RPMI8226 (cell line): ENCODE measurements at places on chromosomes 6 and 20.

DNA sequence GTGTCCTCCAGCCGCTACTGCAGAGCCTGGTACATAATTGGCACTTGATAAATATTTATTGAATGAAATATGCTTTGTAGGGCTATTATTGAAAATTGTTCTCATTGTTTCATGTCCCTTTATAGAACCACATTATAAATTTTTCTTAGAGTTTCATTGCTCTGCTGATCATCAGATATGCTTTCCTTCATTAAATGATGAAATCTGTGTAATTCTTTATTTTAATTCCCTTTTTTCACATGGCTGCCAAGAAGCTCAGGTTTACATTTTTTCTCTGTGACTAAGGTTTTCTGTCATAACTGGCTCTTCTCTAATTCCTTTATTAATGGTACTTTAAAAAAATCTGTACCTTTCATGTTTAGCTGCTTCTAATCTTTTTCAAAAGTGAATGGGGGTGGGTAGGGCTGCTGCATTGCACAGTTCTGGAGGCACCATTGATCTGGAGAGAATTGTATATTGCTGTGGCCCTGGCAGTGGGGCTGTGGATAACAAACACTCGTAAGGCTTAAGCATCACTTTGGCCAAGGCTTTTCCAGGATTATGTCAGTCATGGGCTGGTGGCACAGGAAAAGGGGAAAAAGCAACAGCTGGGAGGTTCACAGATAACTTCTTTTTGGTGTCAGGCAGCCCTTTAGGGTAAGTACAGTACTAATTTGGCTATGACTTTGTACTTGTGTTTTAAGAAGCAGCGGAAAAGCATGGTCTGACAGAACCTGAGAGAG lies 43.8 kb downstream of the ARFGEF2 start:
- no peak for DNase-seq

GRCh38 chr6:45850378-45851033 lies 165.2 kb downstream of the CLIC5 start:
- no peak for DNase-seq

- DNase-seq, result no peak
Observed at GRCh38 chr6:142953373-142954273, 8.6 kb upstream of the HIVEP2 start.

- peak; percentile 71 for DNase-seq
Observed at GRCh38 chr20:25399037-25399430, 8.4 kb upstream of the ABHD12 start.

DNA sequence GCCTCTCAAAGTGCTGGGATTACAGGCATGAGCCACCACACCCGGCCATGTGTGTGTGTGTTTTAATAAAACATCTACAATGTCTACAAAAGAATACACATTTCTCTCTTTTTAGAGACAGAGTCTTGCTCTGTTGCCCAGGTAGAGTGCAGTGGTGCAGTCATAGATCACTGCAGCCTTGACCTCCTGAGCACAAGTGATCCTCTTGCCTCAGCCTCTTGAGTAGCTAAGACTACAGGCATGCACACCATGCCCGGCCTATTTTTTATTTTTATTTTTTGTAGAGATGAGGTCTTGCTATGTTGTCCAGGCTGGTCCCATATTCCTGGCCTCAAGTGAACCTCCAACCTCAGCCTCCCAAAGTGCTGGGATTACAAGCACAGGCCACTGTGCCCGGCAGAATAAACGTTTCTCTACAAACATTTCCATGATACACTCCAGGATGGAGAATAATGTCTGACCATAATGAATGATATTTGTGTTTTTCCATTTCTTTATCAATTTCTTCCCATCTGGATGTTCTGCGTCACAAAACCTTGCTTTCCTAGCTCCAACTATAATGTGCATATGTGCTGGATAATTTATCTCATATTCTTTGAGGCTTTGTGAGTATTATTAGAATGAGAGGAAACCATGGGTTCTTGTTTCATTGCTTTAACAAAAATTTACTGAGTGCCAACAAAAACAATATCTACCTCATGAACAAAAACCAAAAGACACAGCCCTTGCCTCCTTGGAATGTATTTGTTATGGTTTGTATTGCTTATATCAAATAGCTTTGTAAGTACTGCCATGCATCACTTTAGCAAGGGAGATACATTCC lies 28.6 kb upstream of the CCN2 start:
- no peak for DNase-seq

GRCh38 chr20:56430461-56430860 lies 18.4 kb downstream of the CASS4 start:
- DNase-seq, result no peak

DNA sequence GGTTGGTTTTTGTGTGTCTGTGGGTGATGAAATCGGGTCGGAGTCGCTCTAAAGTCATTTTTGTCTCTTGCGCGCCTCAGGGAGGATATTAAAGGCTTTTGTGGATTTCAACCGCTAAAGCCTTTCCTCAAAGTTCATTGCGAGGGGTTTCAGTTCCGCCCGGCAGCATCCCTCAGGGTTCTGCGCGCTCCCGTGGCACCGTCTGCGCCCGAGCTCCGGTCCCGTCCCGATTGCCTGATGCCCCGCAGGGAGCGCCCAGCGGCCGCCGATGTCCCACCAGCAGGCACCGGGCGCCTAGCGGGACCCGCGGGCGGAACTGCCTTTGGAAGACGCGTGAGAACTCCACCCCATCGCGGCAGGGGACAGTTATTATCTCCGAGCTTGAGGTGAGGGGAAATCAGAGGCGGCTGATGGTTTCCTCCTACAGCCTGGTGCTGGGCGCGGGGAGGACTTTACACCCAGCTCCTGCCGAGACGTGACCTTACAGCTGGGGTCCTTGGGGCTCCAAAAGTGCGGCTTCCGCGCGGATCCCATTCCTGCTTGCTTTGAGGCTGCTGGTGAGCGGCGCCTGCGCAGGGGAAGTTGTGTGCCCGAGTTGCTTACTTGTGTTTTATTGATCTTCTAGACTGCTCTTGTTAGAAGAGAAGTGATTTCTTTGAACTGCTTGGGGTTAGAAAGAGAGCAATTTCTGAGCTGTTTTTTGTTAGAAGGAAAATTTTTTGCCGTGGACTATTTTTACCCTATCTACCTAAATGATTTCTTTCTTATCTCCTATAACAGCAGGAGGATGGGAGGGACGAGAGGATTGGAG lies 27.1 kb downstream of the ULBP1 start:
- DNase-seq, result peak; percentile 57

DNA sequence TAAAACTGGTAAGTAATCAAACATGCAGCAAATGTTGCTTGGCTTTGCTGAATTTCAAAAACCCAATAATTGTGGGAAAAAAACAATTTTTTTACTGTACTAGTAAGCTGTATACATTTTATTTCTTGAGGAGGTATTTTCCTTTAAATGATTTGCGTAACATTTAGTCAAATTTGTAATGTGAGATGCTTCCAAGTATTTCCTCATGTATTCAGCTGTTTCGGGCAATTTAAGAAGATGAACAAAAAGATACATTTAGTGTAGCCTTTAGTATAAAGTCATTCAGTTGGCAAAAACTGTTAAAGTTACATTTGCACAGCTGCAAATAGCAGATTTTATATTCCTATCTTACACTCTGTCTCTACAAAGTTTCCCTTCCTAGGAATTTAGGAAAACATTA lies 186.1 kb upstream of the SCGN start:
- no peak for DNase-seq

DNA sequence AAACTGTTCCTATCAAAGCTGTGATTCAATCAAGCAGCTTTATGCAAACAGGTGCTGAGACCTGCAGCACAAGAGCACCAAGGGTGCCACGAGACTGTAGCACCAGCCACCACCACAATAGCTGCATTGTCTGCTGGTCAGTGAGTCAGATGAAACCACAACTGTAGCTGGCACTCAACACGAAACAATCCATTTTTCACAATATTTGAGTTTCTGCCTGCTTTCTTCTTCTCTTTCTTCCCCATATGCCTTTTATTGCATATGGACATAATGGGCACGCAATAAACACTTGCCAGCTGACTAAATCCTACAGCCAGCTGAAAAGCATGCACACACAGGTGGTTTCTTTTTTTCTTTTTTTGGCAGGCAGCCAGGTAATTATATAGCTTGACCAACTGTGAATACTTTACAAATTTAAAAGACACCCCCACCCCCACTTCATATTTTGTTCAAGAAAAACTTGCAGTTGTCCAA lies 16.6 kb downstream of the SLC2A12 start:
- DNase-seq, result peak; percentile 88

- DNase-seq, result no peak
Observed at GRCh38 chr20:50186987-50187402, 3.6 kb upstream of the CEBPB start.

DNA sequence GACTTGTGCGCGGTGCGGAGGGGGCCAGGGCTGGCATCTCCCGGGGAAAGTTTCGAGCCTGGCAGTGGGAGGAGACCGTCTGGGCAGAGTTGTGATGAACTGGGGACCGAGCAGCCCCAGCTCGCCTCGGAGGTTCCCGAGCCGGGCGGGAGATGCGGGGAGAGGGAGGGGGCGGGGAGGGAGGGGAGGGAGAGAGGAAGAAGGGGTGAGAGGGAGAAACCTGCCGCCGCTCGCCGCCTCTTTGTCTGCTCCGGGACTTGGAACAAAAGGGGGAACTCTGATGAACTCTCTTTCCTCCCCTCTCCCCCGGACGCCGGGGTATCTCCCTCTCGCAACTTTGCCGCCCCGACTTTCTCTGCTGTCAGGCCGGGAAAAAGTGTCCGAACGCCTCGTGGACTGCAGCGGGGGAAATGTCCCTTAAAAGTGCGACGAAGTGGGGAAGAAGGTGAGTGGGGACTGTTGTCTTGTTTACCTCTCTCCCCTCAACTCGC lies 72.7 kb downstream of the SOX4 start:
- no peak for DNase-seq

DNA sequence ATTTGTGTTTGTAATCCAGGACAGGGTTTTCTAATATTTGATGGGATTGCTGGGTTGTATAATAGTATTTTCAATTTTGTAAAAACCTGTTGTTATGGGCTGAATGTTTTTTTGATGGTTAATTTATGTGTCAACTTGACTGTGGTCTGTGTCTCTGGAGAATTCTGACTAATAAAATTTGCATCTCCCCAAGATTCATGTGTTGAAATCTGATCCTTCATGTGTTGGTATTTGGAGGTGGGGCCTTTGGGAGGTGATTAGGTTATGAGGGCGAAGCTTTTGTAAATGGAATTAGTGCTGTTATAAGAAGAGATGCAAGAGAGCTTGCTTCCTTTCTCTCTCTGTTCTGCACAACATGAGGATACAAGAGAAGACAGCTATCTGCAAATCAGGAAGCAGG lies 48.7 kb upstream of the SAMD5 start:
- no peak for DNase-seq

DNA sequence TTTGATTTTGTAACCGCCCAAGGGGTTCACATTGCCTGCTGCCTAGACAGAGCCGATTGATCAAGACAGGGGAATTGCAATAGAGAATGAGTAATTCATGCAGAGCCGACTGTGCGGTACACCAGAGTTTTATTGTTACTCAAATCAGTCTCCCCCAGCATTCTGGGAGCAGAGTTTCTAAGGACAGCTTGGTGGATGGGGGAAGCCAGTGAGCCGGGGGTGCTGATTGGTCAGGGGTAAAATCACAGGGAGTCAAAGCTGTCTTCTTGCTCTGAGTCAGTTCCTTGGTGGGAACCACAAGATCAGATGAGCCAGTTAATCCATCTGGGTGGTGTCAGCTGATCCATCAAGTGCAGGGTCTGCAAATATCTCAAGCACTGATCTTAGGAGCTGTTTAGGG lies 60.0 kb upstream of the EZR start:
- DNase-seq, result no peak
